ENCODE measurements at places on chromosomes 16 and 17.

- no peak for DNase-seq
Observed at GRCh38 chr17:74307984-74308773, 17.8 kb upstream of the KIF19 start.

DNA sequence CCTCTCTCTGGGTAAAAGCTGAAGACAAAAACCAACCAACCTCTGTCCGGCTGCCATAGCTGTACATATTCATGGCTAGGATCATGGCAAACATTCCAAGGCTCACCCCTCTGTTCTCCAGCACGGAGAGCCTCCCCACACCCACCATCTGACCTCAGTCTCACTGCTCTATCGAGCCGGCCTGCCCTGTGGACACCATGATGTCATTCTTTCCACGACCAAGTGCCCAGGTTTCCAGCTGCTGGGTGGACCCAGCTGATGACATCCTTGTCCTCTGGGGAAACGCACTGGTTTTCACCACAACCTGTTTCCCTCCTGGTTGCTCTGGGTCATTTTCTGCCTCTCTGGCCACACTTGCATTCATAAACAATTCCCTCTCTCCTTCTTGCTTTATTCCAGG is 67.7 kb downstream of the NDEL1 start:
- no peak for DNase-seq

DNA sequence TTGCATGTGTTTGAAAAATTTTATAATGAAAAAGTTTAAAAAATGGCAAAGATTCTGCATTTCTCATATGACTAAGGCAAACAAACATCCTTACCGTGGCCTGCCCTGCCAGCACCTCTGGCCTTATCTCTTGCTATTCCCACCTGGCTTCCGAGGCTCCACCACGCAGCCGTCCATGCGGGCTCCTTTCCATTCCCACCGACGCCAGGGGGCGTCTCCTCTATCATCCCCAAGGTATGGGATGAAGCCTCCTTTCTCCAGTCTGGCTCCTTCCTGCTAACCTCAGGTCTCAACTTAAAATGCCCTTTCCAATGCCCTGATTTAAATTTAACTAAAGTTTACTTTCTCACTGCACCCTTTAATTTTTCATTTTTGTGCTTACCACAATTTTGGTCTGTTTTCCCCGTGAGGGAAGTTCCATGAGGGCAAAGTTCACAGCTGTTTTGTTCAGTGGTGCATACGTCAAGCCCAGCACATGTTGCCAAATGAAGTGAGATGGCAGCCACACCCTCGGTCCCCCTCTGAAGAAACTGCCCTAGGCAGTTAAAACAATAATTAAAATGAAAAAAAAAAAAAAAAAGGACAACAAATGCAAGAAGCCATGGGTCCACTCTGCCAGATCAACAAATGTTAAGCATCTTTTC is 13.3 kb upstream of the SDK2 start:
- DNase-seq, result no peak

DNA sequence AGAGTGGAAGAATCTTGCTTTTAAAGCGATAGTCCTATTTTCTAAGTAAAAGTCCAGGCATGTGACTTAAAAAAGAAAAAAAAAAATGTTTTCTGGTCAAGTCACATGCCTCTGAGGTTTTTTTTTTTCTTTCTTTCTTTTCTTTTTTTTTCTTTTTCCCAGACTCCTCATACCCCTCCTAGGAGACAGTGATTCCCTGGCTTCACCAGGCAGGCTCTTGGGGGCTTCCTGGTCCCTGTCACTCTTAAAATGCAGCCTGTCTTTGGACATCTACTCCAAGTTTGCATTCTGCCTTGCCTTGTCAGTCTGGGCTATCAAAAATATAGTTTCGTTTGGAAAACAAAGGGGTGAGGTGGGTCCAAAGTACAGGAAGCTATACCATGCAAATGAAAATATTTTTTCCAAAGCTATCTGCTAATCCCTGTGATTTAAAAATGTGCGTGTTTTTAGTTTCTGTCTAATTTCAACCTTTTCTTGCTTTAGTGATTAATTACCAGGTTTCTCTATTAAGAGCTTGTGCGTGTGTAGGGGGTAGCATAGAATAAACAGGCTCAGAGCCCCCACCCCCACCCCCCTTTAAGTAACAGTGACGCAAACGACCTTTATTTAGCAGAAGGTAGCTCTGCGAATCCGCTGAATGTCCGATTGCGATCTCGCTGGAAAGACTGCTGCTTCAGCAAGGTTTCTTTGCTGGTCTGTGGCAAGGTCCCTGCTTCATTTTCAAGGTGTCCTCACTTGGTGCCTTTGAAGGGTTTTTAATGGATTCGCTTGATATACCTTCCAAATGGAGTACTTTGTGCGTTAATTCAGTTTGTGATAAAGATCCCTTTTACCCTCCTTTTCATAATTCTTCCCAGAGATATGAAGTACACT is 510.2 kb downstream of the WWOX start:
- DNase-seq, result no peak

- DNase-seq, result no peak
Observed at GRCh38 chr17:41733348-41734138, 900 bp downstream of the HAP1 start.

GRCh38 chr17:7632492-7632894 is 2.6 kb downstream of the SHBG start:
- DNase-seq, result peak; percentile 22

DNA sequence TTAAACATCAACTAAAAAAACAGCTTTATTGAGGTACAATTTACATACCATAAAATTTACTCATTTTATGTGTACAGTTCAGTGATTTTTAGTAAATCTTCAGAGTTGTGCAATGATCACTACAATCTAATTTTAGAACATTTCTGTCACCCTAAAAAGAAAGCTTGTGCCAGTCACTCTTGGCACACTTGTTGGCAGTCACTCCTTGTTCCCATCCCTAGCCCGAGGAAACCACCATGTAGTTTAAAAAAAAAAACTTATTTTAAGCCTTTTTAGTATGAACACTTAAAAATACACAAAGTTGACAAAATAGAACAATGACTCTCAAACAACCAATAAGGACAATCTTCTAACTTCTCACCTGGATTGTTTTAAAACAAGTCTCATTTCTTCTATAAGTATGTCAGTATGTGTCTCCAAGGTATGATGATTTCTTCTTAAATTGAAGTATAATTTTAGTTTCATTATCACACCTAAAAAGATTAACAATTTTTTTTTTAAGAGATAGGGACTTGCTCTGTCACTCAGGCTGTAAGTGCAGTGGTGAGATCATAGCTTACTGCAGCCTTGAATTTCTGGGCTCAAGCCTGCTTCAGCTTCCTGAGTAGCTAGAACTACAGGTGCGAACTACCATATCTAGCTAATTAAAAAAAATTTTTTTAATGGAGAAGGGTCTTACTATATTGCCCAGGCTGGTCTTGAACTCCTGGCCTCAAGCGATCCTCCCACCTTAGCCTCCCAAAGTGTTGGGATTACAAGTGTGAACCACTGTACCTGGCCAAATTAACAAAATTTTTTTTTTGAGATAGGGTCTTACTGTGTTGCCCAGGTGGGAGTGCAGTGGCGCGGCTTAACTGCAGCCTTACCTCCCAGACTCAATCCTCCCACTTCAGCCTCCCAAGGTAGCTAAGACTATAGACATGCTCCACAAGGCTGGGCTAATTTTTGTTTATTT is 53.2 kb downstream of the PPM1E start:
- DNase-seq, result no peak

GRCh38 chr17:539066-539465 is 175.6 kb downstream of the VPS53 start:
- DNase-seq, result no peak

DNA sequence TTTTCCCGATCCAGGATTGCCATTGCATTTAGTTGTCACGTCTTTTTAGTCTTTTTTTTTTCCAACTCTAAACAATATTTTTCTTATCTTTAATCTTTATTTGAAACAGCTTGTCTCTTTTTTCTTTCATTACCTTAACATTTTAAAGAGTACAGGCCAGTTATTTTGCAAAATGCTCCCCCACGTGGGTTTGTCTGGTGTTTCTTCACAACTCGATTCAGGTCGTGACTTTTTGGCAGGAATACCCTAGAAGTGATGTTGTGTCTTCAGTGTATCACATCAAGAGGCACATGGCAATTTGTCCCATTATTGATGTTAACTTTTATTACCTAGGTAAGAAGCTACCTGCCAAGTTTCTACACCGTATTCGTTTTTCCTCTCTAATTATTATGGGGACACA is 17.9 kb downstream of the CMC2 start:
- DNase-seq, result no peak
